NCI-H446 treated with DMSO at 0.1 percent for 48 hours (cell line): ENCODE measurements at places on chromosomes 1 and 21.

DNA sequence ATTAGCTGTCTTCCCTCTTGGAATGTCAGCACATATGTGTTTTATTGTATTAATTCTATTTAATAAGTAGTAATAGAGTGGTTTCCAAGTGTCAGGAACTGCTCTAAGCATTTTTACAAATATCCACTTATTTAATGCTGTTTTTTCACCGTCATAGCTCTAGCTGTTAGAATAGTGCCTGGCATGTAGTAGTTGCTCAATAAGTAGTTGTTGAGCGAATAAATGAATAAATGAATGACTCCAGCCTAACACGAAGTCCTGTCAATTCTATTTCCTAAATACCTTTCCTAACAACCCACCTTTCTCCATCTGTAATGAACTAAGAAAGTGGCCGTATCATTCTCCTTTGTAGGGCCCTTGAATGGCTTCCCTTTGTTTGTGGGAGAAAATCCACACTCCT lies 312.5 kb downstream of the DISC1 start:
- DNase-seq = no peak

- DNase-seq = no peak
Measured at GRCh38 chr1:42876009-42876408, 29.6 kb downstream of the ZNF691 start.

DNA sequence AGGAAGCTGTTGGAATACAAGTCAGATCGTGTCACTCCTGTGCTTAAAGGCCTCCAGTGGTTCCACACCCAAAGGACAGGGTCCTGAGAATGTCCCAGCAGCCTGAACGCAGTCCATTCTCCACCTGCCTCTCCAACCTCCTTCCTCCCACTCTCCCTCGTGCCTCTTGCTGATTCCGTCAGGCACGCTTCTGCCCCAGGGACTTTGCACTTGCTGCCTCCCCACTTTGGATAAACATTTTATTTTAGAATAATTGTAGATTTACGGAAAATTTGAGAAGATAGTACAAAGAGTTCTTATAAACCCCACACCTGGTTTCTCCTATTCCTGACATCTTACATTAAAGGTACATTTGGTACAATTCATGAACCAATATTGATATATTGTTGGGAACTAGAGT lies 28.4 kb upstream of the LDLRAP1 start:
- no peak for DNase-seq

DNA sequence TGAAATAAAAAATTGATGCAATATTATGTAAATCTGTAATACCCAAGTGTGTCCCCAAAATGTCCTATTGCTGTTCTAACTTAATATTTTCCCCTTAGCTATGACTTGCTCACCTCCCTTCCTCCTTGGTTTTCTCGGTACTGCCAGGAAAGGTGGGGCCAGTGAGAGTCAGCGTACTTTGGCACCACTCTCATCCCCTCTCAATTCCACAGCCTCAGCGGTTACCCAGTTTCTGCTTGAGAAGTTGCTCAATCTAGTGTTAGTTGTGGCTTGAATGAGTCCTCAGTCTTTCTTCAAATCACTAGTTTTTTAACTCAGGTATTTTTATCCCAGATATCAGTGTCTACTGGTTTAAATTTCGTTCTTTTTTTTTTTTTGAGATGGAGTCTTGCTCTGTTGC lies 32.3 kb downstream of the BCAS2 start:
- no peak for DNase-seq

GRCh38 chr1:199170711-199171110 lies 531.9 kb downstream of the PTPRC start:
- no peak for DNase-seq

DNA sequence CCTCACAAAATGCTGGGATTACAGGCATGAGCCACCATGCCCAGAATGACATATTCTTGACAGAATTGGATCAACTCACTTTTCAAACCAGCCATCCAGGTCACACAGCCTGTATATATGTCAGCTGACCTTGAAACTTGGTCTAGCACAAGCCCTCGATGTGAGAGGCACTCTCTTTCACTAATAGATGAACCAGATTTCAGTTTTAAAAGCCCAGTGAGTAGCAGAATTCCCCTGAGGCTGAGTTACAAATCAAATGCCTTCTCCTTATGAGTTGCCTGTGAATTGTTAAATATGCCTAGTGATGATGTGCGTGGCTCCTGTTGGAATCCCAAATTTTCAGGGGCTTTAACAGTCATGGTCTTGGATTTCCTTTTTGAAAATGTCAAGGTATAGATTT lies 88.7 kb downstream of the CD247 start:
- no peak for DNase-seq

GRCh38 chr1:224098007-224098406 lies 15.9 kb upstream of the FBXO28 start:
- no peak for DNase-seq

GRCh38 chr1:180280617-180281016 lies 50.6 kb downstream of the LHX4 start:
- no peak for DNase-seq

DNA sequence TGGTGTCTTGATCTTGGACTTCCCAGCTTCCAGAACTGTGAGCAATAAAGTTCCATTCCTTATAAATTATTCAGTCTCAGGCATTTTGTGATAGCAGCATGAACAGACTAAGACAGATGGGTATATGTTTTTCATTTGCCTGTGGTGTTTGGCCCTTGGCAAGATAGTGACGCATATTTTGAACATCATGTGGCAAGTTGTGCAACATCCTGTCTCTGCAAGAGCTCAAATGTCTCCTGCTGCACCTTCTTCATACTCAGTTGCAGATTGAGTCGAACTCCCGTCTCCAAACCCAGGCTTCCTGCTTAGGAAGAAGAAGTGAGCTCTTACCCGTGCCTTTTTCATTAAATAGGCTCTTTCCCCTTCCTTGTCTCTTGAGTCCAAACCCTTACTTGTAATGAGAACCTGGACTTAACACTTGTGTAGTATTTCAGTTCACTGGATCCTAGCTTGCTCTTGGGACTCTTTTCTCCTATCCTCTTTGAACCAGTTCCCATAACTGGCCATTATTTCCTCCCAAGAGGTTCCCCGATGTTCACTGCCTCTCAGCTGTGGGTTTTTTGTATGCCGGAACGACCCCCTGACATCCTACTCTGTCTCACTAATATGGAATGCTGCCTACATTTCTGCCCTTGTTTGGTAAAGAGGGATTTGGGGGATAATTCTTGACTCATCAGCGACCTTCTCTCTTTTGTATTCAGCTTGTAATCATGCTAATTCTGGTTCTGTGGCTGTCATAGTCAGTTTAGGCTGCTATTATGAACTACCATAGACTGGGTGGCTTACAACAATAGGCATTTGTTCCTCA lies 125.0 kb upstream of the KCNK2 start:
- DNase-seq = no peak

DNA sequence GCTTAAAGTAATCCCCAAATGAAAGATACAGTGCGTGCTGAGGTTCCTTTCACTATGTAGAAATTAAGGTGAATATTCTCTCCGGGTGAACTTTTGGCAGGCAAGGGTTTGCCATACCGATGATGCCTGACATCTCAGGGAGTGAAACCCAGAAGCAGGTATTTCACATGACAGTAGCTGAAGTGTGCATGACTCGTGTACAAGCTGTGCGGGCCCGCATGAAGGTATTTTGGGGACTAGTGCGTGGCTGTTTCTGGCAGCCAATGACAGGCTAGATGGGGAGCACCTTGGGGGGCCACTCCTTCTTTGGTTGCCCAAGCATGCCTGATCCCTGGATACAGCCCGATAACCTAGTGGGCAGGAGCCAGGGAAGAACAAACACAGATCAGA lies 569.0 kb downstream of the SMYD3 start:
- no peak for DNase-seq

GRCh38 chr1:228456252-228457016 lies 30.7 kb upstream of the RNF187 start:
- no peak for DNase-seq

DNA sequence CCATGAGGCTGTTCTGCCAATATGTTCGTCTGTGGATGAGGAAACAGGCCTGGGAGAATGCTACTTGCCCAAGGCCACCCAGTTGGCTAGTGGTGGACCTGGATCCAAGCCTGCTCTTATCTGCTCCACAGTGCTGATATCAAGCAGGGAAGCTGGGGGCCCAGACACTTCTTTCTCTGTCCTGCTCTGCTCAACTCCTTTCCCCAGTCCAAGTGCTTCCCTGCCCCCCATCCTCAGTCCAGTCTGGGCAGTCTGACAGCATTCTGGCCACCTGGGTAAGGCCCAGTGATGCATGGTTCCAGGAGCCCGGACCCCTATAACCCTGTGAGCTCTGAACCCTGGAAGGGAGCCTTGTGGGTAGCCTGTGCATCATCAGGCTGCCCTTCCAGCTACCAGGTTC lies 4.2 kb upstream of the PAQR7 start:
- DNase-seq = no peak

GRCh38 chr1:32307324-32307723 lies 15.4 kb downstream of the HDAC1 start:
- no peak for DNase-seq

- DNase-seq = no peak
Measured at GRCh38 chr1:88111816-88112215, 572.3 kb upstream of the PKN2 start.

DNA sequence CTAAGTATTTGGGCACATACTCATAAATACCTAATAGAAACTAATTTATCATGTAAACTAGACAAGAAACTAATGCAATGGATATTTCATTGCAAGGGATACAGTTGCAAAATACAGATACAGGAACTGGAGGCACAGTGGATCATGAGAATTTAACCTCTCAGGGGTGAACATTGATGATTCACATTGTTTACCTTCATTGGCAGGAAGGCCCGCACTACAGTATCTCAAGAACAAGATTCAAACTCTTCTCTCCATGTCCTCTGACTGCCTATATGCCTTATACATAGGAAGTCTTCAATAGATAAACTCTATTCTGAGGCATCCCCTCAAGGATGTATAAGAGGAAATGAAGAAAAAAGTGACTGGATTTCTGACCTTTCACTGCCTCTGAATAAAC lies 18.4 kb upstream of the PTBP2 start:
- no peak for DNase-seq

GRCh38 chr1:151737479-151737878 lies 16.2 kb downstream of the RIIAD1 start:
- no peak for DNase-seq

GRCh38 chr1:6954591-6954990 lies 169.3 kb downstream of the CAMTA1 start:
- no peak for DNase-seq

- DNase-seq = no peak
Measured at GRCh38 chr1:26575348-26575747, 45.8 kb downstream of the RPS6KA1 start.
